ENCODE measurements at places on chromosomes 1 and 21.

DNA sequence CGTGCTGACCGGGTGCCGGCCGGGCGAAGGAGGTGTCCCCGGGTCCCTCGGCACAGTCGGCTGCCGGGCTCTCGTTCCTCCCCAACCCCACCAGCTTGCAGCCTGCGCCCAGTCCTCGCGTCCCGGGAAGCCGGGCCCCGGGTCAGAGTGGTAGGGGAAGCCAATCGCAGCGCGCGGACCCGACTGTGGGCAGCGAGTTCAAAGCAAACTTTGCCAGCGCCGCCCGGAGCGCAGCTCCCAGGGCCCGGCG, 328 bp downstream of the MYCL start:
- DNase-seq = no peak

DNA sequence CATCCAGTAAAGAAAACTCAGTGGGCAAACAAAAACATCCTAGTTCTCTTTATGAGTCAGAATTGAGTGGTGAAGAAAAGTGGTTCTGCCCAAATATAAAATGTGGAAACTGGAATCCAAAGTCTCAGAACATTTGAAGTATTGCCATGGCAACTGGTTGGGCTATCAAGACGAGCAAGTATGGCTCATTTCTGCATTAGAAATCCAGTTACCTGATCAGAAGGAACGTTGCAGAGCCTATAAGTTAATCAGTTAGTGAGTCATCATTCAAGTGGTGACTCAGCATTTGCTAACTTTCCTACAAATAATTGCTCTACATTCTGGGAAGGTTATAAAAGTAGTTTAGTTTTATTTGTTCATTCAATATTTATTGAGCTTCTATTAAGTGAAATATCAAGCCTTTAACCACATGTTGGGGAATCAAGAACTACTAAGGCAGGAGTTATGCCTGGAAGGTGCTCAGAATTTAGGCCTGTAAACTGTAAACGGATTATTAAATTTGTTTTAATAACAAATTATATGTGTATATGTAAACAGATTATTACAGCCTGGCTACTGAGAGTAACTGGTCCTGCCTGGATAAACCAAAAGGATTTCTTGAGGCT, 104.3 kb downstream of the PAPPA2 start:
- DNase-seq = no peak

- no peak for DNase-seq
Observed at GRCh38 chr1:241229711-241230110, 127.3 kb downstream of the RGS7 start.

DNA sequence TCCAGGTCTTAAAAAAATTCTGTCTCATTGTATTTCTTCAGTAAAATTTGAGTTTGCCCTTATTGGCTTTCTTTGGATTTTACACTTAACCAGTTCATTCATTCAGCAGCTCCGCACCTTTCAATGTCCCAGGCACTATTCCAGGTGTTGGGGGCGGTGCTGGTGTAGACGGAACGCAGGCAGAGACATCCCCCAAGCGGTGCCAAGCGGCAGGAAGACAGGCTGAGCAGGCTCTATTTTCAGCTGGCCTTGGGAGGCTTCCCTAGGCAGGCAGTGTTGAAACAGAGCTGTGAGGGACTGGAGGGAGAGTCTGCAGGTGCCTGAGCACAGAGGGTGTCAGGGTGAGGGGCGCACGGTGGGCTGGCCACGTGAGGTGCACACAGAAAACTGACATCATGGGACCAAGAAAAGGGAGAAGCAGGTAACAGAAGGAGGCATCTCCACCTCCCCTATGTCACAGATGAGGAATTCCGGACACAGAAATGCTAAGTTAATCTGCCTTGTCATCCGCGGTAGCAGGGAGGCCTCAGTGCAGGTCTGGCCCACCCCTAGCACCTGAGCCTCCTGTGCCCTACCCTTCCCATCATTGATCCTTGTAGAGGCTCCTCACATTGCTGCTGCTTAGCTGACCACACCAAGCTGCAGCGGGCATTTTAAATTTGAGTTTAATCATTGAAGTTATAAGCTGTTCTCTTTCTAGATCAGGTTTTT, 40.8 kb downstream of the SLC37A1 start:
- DNase-seq = no peak

DNA sequence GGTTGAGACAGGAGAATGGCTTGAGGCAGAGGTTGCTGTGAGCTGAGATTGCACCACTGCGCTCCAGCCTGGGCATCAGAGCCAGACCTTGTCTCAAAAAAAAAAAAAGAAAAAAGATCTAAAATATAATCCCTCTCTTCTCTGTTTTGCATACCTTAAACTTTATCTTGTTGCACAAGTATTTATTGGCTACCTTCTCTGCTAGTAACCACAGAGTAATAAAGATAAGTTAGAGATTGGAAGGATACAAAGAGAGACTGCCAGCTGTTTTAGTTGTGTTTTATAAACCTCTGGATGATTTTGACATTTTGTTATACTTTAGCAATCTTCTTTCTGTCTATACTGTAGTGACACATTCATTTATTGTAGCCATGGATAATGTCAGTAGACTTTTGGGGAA, 27.7 kb downstream of the AGO3 start:
- DNase-seq = no peak

DNA sequence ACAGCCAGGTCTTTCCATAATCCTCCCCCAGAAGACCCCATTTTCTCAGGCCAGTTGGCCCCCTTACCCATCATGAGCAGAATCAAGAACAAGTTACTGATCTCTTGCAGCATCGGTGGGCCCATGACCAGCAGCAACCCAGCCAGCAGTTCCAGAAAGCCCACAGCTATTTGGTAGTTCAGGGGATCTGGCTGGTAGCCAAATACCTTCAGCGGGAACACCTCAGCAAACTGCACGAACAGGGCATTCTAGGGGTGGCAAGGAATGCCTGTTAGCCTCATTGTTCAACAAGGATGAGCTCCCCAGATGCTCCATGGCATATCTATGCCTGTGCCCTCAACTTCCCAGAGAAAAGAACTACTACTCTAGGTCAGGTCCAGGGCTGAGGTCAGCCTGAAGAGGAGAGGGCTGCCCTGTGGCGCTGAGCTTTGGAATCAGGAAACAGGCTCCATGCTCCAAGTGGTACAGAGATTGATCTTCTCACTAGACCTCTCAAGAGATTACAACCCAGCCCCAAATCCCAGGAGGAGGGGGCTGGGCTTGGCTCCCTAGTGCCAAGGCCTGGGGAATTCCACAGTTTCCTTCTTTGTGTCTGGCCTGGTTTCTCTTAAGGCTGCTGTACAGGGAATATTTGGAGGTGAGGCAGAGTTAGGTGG, 1.3 kb downstream of the TMEM35B start:
- DNase-seq = no peak

DNA sequence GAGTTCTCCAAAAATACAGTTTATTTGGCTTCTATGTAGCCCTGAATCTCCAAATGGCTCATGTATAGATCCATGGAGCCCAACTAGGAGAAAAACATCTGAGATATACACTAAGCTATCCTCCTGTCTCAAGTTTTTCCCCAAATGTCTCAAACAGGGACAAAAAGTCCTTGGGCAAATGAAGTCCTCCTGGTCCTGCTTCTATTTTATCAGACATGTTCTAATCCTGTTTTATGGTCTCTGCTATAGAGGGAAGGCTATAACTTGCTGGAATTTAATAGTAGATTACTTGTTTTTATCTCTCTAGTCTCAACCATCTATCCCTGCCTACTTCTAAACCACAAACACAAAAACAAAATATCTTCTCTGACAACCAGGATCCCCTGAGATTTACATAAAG, 26.9 kb downstream of the CRP start:
- DNase-seq = no peak

DNA sequence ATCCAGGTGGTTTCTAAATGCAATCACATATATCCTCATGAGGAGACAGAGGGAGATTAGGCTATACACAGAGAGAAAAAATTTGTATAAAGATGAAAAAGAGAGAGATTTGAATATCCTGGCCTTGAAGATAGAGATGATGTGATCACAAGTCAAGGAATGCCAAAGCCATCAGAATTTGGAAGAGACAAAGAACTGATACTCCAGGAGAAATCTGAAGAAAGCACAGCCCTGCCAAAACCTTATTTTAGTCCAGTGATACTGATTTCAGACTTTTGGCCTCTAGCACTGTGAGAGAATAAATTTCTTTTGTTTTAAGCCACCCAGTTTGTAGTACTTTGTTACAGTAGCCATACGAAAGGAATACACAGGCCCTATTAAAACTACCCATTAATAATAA, 33.4 kb downstream of the DOCK7 start:
- no peak for DNase-seq

GRCh38 chr1:27545876-27546275, 55.9 kb upstream of the WASF2 start:
- no peak for DNase-seq

- no peak for DNase-seq
Observed at GRCh38 chr1:118322331-118322730, 137.3 kb upstream of the SPAG17 start.

DNA sequence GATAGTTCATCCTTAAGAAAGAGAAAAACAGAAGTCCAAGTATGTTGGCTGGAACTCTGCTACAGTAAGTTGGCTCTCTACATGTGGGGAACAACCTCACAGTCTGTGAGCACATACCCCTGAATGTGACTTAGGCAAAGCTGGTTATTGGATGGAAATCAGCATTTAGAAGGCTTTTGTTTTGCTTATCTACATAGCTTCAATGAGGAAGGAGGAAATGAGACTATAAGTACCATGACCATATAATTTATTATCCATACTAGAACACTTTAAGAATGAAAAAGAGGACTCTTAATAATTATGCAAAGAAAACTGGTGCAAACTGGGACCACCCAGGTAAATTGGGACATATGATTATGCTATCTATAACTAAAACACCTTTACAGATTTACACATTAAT, 31.7 kb upstream of the CD55 start:
- no peak for DNase-seq

DNA sequence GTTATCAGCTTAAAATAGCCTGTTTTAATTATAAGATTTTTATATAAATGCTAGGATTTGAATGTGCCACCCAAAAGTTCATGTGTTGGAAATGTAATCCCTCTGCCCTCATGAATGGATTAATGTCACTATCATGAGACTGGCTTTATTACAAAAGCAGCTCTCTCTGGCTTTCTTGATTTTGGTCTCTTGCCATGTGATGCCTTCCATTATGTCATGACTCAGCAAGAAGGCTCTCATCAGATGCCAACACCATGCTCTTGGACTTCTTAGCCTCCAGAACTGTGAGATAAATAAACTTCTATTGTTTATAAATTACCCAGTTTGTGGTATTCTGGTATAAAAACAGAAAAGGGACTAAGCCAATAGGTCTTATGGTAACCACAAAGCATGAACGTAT, 6.9 kb upstream of the PRSS38 start:
- no peak for DNase-seq

GRCh38 chr1:118960567-118961136, 27.5 kb downstream of the TBX15 start:
- no peak for DNase-seq

DNA sequence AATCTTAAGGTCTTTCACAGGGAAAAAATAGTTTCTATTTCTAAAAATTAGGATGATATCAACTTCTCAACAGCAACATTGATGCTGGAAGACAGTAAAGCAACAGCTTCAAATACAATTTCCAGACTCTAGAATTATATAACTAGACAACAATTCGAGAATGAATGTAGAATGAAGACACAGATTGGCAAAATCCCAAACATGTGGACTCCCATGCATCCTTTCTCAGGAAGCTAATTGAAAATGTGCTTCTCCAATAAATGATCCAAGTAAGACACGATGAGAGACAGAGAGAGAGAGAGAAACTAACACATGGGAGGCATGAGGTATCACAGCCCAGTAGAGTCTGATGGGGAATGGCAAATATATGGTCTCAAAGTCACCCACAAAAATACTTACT, 21.5 kb upstream of the SIM2 start:
- DNase-seq = no peak

Data from effector CD8-positive, alpha-beta T cell (primary cell).